Activated naive CD4-positive, alpha-beta T cell (primary cell): ENCODE measurements at places on chromosomes 16 and 17.

DNA sequence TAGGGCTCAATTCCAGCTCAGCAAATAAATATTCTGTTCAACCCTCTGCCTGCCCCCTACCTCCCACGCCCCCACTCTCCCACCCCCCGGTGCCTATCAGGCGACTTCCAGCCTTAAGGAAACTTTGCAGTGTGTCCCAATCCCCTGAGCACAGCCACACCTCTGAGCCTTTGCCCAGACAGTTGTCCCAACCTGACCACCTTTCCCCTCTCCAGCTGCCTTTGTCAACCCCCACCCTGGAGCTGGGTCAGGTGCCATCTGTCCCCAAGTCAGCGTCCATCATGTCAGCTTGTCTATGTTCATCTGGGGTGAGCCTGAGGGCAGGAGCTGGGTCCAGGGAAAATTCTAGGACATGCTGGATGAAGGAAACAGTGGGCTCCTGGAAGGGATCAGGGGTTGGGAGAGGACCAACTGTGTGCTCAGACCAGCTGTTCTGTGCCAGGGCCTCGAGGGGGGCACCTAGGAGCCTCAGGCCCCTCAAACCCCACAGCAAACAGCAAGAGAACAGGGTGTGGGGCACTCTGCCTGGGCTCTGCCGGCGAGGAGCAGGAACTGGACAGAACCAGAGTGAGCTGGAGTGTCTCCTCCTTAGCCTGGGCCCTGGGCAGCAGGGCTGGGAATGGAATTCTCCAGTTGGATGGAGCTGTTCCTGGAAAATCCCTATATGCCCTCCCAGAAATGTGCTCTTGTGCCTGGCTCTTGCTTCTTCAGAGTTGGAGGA is 17.8 kb downstream of the CDH16 start:
- DNase-seq: no peak

- DNase-seq: no peak
Observed at GRCh38 chr16:14013571-14014283, 57.4 kb upstream of the MRTFB start.

GRCh38 chr17:17413821-17414220 is 63.0 kb upstream of the MED9 start:
- no peak for DNase-seq

DNA sequence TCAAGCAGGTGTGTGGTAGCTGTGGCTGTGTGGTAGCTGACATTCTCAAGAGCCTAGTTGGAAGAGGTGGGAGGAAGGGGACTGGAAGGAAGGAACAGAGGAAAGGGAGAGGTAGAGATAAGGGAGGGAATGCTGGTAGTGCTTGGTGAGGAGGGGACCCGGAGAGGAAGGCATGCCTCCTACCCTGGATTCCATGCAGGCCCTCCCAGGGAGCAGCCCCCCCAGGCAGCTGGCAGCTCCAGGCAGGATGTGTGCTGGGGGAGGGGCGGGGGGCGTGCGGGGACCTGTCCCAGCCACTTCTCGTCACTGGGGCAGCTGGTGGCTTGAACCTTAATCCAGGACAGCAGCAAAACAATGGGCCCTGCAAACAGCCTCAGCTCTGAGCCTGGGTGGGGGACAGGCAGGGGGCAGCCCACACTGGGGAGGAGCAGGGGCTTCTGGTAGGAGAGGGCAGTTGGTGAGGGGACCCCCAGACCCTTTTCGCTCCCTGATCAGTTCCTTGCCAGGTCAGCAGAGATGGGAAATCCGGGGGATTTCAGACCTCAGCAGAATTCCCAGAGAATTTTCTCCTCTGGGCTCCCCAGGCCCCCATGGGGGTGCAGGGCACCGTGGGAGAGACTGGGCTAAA is 27.1 kb downstream of the ARHGAP23 start:
- no peak for DNase-seq

- no peak for DNase-seq
Observed at GRCh38 chr17:7882629-7883028, 6.0 kb upstream of the CHD3 start.
